ENCODE measurements at places on chromosomes 5 and 9. TPM values are rescaled to one million over a fixed set of nuclear protein-coding genes. Genes with fewer than 3 reads are reported as not detected.

OTULINL gene
- 2.1 TPM for total RNA-seq

NAIP gene
- total RNA-seq = 6.9 TPM

CCDC112 gene
- total RNA-seq = 7.7 TPM

TEX48 gene
- not detected for total RNA-seq

TBC1D13 gene
- total RNA-seq = 14.2 TPM

ZNF608 gene
- 38.7 TPM for total RNA-seq

KIAA0825 gene
- 4.3 TPM for total RNA-seq

CHMP5 gene
- 44.0 TPM for total RNA-seq

- no peak overlapping the region for H3K4me3 ChIP-seq
- H3K27me3 ChIP-seq = no peaks in the 10 kb centered on the region
- no peaks in the 10 kb centered on the region for H3K36me3 ChIP-seq
- no peak for DNase-seq
- no peaks in the 10 kb centered on the region for H3K4me1 ChIP-seq
Measured at GRCh38 chr5:154176181-154176580, 14.4 kb upstream of the GALNT10 start.

DNA sequence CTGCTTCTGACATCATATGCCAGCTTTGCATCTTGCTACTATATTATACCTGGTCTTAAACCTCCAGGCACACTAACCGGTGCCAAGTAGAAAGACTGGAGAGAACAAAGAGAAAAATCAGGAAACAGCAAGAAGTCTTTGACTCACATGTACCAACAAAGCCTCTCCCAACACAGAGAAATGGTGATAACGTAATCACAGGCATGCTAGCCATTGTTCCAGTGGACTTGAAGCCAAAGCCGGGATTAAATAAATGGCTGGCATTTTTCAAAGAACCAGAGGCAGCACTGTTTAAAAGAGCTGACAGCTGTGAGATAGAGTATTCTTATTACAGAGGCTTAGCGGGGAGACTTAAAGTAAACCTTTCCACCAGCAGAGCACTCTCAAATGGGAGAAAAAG, 148.4 kb upstream of the NFIL3 start:
- no peak overlapping the region for H3K27ac ChIP-seq
- no peaks in the 10 kb centered on the region for H3K4me1 ChIP-seq
- DNase-seq = no peak
- H3K27me3 ChIP-seq = no peaks in the 10 kb centered on the region
- H3K36me3 ChIP-seq = no peaks in the 10 kb centered on the region

DNA sequence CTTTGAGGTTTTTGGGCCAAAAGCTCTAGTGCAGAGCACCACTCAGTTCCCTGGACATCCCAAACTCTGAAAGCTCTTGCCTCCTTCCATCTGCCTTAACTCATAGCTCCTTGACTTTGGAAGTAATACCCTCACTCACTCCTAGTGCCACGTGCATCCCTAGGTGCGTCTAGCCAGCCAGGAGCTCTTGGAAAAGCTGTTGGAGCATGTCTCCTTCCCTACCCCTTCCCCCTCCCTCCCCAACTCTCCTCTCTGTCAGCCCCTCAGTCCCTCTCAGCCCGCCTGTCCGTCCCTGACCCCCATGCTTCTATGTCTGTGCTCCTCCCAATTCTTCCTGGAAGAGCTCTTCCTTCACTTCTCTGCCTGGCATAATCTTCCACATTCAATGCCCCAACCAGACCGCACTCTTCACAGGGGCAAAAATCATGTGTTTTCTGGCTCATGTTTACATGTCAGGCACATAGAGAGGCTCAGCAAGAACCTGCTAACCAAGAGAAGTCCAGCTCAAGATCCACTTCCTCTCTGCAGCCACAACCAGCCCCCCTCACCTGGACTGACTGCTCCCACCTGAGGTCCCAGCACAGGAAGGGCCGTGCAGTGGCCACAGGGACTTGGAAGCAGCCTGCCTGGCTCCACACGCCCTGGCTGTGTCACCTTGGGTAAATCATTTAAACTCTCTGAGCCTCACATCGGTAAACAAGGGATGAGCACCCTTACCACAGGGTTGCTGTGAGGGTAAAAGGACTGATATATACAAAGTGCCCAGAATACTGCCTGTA, 58.4 kb downstream of the WHRN start:
- H3K36me3 ChIP-seq = no peaks in the 10 kb centered on the region
- no peaks in the 10 kb centered on the region for H3K4me1 ChIP-seq
- no peaks in the 10 kb centered on the region for H3K27me3 ChIP-seq
- no peak overlapping the region for H3K4me3 ChIP-seq
- H3K27ac ChIP-seq = no peak overlapping the region

DNA sequence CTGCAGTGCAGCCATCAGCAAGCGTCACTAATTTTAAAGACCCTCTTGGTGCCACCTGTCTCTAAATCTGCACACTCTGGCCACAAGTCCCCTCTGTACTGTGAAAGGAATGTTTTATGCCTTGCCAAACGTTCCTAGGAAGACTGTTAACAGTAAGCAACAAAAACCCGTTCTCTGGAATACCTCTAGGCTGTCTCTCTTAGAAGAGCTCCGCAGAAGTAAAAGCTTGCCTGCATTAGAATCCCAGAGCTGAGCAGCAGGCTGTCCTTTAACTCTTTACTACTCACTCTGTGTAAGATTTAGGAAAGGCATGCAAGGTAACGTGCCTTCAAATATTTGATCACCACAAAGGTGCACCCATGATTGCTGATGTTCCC, 53.9 kb upstream of the C9orf72 start:
- no peaks in the 10 kb centered on the region for H3K27me3 ChIP-seq
- no peaks in the 10 kb centered on the region for H3K4me1 ChIP-seq
- DNase-seq = no peak
- H3K36me3 ChIP-seq = no peaks in the 10 kb centered on the region
- no peak overlapping the region for H3K4me3 ChIP-seq
- H3K27ac ChIP-seq = no peak overlapping the region

GRCh38 chr5:81639556-81639955, 111.3 kb downstream of the SSBP2 start:
- H3K36me3 ChIP-seq = no peaks in the 10 kb centered on the region
- DNase-seq = no peak
- H3K4me1 ChIP-seq = no peaks in the 10 kb centered on the region
- no peak overlapping the region for H3K27ac ChIP-seq
- H3K4me3 ChIP-seq = no peak overlapping the region

DNA sequence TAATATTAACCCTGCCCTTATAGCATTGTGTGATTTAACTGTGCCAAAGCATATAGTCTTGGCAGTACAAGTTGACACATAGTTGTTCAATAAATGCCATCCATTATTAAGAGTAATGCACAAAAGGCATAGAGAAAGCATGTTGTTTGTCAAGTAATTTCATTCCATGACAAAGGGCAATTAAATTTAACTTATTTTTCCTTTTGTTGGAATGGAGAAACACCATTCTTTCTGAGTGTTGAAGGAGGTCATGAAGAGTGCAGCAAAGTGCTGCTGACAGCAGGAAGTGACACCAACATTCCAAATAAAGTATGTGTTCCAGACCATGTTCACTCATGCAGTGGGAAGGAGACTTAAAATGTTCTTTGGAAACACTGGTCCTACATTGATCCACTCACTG, 29.1 kb downstream of the ANKDD1B start:
- no peaks in the 10 kb centered on the region for H3K36me3 ChIP-seq
- no peak for DNase-seq
- H3K27ac ChIP-seq = no peak overlapping the region
- no peak overlapping the region for H3K4me3 ChIP-seq
- no peaks in the 10 kb centered on the region for H3K4me1 ChIP-seq

GRCh38 chr5:160923936-160924710, 72.1 kb upstream of the ATP10B start:
- H3K4me3 ChIP-seq = no peak overlapping the region
- no peak overlapping the region for H3K27ac ChIP-seq
- no peaks in the 10 kb centered on the region for H3K36me3 ChIP-seq

DNA sequence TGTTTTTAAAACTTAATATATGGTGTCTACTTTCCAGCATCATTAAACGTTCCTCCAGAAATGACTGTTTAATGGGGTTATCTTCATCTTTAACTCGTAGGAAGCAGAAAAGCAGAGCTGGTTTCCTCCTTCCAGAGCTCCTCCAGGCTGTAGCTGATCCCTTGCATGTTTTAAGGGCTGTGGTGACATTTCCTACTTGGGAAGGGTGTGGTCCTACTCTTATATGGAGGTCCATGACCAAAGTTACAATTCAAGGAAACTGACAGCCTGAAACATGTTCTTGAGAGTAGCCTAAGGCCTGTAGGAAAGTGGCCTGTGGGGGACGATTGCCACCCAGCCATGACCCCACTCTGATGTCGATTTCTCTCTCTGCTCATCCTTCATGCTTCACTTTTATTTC, 297.1 kb downstream of the GADD45G start:
- no peak for DNase-seq
- H3K4me3 ChIP-seq = no peak overlapping the region
- no peaks in the 10 kb centered on the region for H3K27me3 ChIP-seq
- H3K4me1 ChIP-seq = no peaks in the 10 kb centered on the region

- H3K4me1 ChIP-seq = no peaks in the 10 kb centered on the region
- H3K4me3 ChIP-seq = no peak overlapping the region
- H3K36me3 ChIP-seq = no peaks in the 10 kb centered on the region
- DNase-seq = no peak
- no peaks in the 10 kb centered on the region for H3K27me3 ChIP-seq
Measured at GRCh38 chr9:126984969-126985368, 70.4 kb downstream of the RALGPS1 start.

- H3K36me3 ChIP-seq = no peaks in the 10 kb centered on the region
- no peak for DNase-seq
Measured at GRCh38 chr5:131224387-131225201, 39.3 kb upstream of the CDC42SE2 start.

- H3K27ac ChIP-seq = no peak overlapping the region
- no peaks in the 10 kb centered on the region for H3K4me1 ChIP-seq
- DNase-seq = no peak
- H3K4me3 ChIP-seq = no peak overlapping the region
- H3K36me3 ChIP-seq = no peaks in the 10 kb centered on the region
Measured at GRCh38 chr9:108708448-108708847, 147.3 kb downstream of the ACTL7B start.

- no peaks in the 10 kb centered on the region for H3K4me1 ChIP-seq
- peaks cover 12% of the 10 kb centered on the region for H3K27me3 ChIP-seq
- H3K36me3 ChIP-seq = no peaks in the 10 kb centered on the region
- no peak for DNase-seq
- no peak overlapping the region for H3K4me3 ChIP-seq
- H3K27ac ChIP-seq = no peak overlapping the region
Measured at GRCh38 chr5:167579693-167580055, 711.8 kb upstream of the WWC1 start.

DNA sequence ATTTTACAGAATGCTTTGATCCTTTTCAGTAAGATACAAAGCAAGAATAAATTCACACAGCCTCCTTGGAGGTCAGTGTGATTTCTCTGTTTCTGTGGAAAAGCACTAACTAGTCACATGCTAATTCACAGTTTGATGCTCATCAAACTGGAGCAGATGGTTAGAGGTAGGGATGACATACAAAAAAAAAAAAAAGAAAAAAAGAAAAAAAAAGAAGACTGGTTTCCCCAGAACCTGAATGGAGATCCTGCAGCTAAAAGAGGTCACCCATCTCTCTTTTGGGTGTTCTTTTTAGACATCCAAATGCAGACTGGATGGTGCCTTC, 123.7 kb upstream of the ANKRD55 start:
- no peak overlapping the region for H3K4me3 ChIP-seq
- no peak for DNase-seq
- H3K27ac ChIP-seq = no peak overlapping the region
- no peaks in the 10 kb centered on the region for H3K4me1 ChIP-seq

- no peak for DNase-seq
- H3K36me3 ChIP-seq = no peaks in the 10 kb centered on the region
- no peaks in the 10 kb centered on the region for H3K27me3 ChIP-seq
- no peak overlapping the region for H3K27ac ChIP-seq
Measured at GRCh38 chr9:132541870-132542830, 40.3 kb upstream of the BARHL1 start.

DNA sequence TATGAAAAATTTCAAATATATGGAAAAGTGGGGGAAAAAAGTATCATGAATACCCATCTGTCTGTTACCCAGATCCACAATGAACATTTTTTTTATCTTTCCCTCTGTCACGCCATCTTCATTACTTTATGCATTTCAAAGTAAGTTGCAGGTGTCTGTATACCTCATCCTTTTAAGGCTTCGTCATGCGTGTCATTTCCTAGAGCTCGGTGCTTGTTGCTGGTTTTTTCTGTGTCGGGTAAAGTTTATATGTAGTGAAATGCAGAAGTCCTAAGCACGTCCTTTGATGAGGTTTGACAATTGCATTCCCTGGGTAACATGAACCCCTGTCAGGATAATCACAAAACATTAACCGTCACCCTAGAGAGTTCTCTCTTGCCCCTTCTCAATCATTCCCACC, 52.1 kb downstream of the DAPK1 start:
- H3K27ac ChIP-seq = no peak overlapping the region
- no peak overlapping the region for H3K4me3 ChIP-seq
- H3K36me3 ChIP-seq = no peaks in the 10 kb centered on the region
- no peaks in the 10 kb centered on the region for H3K4me1 ChIP-seq
- no peak for DNase-seq

GRCh38 chr5:82174128-82174918, 103.8 kb downstream of the RPS23 start:
- DNase-seq = peak; percentile 66
- no peaks in the 10 kb centered on the region for H3K27me3 ChIP-seq
- H3K27ac ChIP-seq = no peak overlapping the region
- H3K4me1 ChIP-seq = no peaks in the 10 kb centered on the region
- no peaks in the 10 kb centered on the region for H3K36me3 ChIP-seq

- no peaks in the 10 kb centered on the region for H3K27me3 ChIP-seq
- H3K4me1 ChIP-seq = peaks cover 28% of the 10 kb centered on the region
- no peaks in the 10 kb centered on the region for H3K36me3 ChIP-seq
- H3K4me3 ChIP-seq = no peak overlapping the region
- DNase-seq = no peak
- no peak overlapping the region for H3K27ac ChIP-seq
Measured at GRCh38 chr5:80240368-80240986, 15.4 kb downstream of the SERINC5 start.

- peaks cover 15% of the 10 kb centered on the region for H3K4me1 ChIP-seq
- H3K27me3 ChIP-seq = no peaks in the 10 kb centered on the region
- peak overlapping the region; percentile 66 for H3K27ac ChIP-seq
- no peak for DNase-seq
Measured at GRCh38 chr5:120465436-120465961, 1.4 kb downstream of the PRR16 start.

DNA sequence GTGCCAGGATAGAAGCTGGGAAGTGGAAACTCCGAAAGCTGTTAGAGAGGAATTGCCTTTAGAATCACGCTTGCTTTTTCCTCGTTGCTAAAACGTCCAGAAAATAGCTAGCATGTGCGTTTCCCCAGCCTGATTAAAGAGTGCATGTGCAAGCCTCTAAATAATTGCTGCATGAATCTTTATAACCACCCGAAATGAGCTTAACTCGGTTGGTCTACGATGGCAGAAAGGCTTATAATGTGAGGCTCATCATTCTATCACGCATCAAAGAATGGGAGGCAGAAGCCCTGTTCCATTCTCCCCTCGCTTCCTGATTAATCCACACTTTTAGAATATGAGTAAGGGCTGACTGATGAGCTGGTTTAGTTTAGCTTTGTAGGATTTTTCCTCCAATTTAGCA, 394.6 kb upstream of the WWC1 start:
- no peak overlapping the region for H3K4me3 ChIP-seq
- no peak overlapping the region for H3K27ac ChIP-seq
- no peaks in the 10 kb centered on the region for H3K27me3 ChIP-seq
- no peaks in the 10 kb centered on the region for H3K36me3 ChIP-seq

- no peak for DNase-seq
- no peaks in the 10 kb centered on the region for H3K27me3 ChIP-seq
- H3K27ac ChIP-seq = peak overlapping the region; percentile 4
- H3K4me3 ChIP-seq = no peak overlapping the region
- H3K36me3 ChIP-seq = peaks cover 26% of the 10 kb centered on the region
- H3K4me1 ChIP-seq = no peaks in the 10 kb centered on the region
Measured at GRCh38 chr5:177429248-177430040, 3.0 kb downstream of the GRK6 start.

- no peak for DNase-seq
- no peaks in the 10 kb centered on the region for H3K36me3 ChIP-seq
- no peaks in the 10 kb centered on the region for H3K4me1 ChIP-seq
- H3K27me3 ChIP-seq = no peaks in the 10 kb centered on the region
- no peak overlapping the region for H3K27ac ChIP-seq
Measured at GRCh38 chr5:169970339-169970738, 10.0 kb downstream of the INSYN2B start.

Measured in right atrium auricular region (tissue), 2 donors.